Hematopoietic multipotent progenitor cell treated with erythropoietin and hydrocortisone succinate and interleukin-3 and kit ligand, for 8 days (in vitro differentiated cells): ENCODE measurements at places on chromosomes 6 and 20.

DNA sequence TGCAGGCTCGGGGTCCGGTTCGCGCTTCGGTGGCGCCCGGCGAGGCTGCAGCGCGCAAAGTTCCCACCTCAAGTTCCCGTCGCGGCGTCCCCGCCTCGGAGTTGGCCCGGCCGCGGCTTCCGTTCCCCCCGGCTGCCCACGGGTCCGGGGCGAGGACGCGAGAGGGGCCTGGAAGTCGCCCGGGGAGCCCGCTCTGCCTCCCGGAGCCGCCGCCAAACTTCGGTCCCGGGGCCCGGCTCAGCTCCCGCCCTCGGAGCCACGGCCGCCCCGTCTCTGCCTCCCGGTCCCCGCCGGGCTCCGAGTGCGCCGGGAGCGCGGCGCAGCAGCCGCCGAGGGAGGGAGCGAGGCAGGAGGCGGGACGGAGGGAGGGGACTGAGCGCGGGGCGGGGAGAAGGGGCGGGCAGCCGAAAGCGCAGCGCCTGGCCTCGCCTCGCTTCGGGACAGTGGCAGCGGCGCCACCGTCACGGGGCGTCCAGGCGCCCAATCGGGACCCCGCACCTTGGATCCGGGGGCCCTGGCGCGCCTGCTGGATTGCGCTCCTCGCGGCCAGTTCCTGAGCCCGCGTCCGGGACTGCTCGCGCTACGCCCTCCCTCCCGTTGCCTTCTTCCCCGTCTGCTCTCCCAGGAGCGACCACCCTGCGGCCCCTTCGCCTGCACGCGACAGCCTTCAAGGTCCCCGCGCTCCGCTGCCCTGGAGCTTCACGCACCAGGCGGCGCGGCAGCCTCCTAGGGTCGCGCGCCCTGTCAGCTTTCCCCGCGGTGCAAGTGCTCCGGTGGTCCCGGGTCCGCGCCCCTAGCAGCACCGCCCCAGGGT lies at the start of gene KCNG1:
KCNG1 (minus strand) TSS at position 305 of the 814 bp plus-strand sequence. CDS start 12,769 bp downstream, outside the sequence.
- DNase-seq, result peak; percentile 43

DNA sequence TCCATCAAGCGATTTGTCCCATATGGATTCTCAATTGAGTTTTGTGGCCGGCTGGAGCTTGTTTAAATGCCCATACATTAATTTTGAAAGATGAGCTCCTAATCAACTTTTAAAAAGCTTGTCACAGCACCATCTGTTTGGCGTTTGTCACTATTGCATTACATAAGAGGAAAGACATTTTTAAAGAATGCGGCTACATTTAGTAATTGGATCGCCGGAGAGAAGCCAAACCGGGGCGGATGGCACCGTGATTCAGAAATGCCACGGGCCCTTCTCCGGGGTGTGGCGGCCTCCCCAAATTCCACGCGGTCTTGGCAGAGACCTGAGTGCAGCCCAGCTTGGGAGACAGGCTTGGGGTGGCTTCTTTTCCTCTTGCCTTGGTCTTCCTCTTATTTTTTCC lies 67.7 kb upstream of the ZNFX1 start:
- no peak for DNase-seq

- no peak for DNase-seq
Observed at GRCh38 chr20:53316206-53316937, 277.3 kb downstream of the ZNF217 start.

- no peak for DNase-seq
Observed at GRCh38 chr6:42029062-42029685, 21.1 kb upstream of the TAF8 start.

- no peak for DNase-seq
Observed at GRCh38 chr20:62366370-62367135, 559 bp downstream of the LAMA5 start.

- no peak for DNase-seq
Observed at GRCh38 chr6:42441697-42442081, 10.0 kb downstream of the TRERF1 start.

GRCh38 chr6:41970436-41970846 lies 28.8 kb upstream of the CCND3 start:
- DNase-seq, result no peak

DNA sequence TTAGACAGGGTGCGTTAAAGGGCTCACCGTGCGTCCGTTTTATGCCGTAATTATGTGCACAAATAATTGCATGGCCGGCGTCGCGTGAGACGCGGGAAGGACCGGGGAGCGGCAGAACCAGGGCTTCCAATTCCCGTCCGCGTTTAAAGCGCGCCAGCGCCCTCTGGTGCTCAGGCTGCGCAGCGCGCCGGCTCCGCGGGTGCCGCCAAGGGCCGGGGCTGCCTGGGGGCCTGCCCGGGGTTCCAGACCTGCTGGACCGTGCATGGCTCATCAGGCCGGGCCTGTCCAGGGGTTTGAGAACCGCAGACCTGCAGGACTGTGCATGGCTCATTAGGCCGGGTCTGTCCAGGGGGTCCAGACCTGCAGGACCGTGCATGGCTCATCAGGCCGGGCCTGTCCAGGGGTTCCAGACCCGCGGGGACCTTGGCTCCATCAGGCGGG lies 369.0 kb downstream of the THBS2 start:
- DNase-seq, result peak; percentile 38

DNA sequence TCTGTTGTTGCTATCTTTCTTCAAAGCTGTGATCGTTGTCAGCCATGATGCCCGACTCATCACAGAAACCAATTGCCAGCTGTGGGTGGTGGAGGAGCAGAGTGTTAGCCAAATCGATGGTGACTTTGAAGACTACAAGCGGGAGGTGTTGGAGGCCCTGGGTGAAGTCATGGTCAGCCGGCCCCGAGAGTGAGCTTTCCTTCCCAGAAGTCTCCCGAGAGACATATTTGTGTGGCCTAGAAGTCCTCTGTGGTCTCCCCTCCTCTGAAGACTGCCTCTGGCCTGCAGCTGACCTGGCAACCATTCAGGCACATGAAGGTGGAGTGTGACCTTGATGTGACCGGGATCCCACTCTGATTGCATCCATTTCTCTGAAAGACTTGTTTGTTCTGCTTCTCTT lies 19.3 kb downstream of the ABCF1 start:
- DNase-seq, result no peak
